ENCODE measurements at places on chromosomes 6 and 20.

DNA sequence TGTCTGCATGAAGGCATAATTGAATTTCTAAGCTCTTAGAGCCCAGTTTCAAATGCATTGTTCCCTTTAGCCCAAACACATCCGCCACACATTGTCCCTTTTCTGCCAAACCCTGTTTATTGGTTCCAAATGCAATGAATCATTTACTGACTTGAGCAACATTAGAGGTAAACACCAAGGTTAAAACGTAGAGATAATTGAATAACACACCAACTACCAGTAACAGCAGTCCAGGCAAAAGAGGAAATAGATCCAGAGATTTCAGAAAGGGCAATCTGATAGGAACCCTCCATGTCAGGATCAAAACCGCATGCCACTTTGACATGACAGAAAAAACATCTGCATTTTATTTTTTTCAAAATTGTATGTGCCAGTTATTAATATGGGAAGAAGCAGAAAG lies 114.8 kb downstream of the PKHD1 start:
- DNase-seq, result no peak

GRCh38 chr6:169292338-169293124 lies 38.9 kb upstream of the THBS2 start:
- DNase-seq, result peak; percentile 78

DNA sequence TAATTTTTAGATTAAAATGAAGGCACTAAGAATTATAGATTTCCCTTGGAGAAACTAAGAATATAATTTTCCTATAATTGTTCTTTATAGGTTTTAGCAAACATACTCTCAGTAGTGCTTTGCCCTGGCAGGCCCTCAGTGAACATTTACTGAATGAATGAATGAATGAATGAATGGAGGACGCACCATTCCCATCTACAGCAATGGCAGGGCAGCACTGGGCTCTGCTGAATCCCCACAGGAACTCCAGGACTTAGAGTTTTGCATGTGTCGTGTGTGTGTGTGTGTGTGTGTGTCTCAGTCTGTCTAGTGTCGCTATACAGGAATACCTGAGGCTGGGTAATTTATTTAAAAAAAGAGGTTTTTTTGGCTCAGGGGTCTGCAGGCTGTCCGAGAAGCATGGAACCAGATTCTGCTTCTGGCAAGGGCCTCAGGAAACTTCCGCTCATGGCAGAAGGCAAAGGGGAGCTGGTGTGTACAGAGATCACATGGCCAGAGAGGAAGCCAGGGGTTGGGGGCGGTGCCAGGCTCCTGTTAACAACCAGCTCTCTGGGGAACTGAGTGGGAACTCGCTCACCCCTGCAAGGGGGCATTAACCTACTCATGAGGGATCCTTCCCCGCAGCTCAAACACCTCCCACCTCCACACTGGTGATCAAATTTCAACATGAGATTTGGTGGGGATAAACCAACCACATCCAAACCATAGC lies 20.1 kb downstream of the RNASET2 start:
- no peak for DNase-seq

DNA sequence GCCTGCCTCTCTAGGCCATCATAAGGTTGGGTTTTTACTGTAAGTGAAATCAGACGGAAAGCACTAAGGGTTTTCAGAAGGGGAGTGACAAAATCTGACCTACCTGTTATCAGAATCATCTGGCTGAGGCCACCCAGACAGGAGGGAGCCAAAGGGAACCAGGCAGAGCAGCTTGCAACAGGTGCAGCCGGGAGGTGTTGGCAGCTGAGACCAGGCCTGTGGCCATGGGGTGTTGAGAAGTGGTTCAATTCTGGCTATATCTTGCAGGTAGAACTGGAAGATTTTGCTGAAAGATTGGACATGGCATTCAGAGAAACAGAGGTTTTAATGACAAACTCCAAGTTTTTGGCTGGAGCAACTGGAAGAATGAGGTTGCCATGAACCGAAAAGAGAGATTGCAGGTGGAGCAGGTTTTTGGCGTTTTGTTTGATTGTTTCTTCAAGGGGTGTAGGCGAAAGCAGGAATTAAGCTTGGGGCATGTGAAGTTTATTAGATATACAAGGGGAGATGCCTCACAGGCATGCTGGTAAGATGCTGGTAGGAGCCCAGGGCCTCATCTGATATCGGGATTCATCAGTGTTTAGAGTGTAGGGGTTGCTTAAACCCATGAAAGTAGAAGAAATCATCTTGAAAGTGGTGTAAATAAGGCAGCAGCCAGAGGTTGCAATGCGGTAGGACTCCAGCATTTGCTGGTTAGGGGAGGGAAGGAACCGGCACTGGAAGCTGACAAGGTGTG lies 35.1 kb upstream of the MAP3K4 start:
- DNase-seq, result no peak

DNA sequence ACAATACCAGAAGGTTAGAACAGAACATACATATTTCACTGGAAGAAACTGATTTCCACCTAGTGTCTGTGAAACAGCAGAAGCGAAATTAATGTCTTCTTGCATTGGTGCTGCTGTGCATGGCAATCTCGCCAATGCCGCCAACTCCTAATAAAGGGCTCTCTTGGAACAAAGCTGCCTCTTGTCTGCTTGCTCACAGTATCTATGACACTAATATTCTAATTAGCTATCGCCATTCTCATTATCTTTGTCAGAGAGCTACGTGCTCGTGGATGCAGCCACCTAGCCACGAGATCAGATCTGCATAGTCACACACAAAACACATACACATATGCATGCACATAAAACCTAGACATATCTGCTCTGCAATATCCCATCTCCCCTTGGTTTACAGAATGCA lies 145.9 kb upstream of the OLIG3 start:
- DNase-seq, result no peak

- no peak for DNase-seq
Measured at GRCh38 chr6:138052783-138053182, 54.4 kb downstream of the PERP start.

Data from HFF-Myc (cell line).